ENCODE measurements at places on chromosomes 11 and 22. TPM values are rescaled to one million over a fixed set of nuclear protein-coding genes. Genes with fewer than 3 reads are reported as not detected.

The HEPHL1 gene
- not detected for total RNA-seq

The UBQLNL gene
- 0.46 TPM for total RNA-seq

- no peak overlapping the region for H3K4me3 ChIP-seq
- H3K27ac ChIP-seq, result no peak overlapping the region
- no peak for DNase-seq
- H3K4me1 ChIP-seq, result no peaks in the 10 kb centered on the region
Measured at GRCh38 chr11:79485694-79486093, 44.9 kb upstream of the TENM4 start.

- no peaks in the 10 kb centered on the region for H3K36me3 ChIP-seq
- H3K4me3 ChIP-seq, result no peak overlapping the region
- no peak for DNase-seq
- H3K27me3 ChIP-seq, result peaks cover 14% of the 10 kb centered on the region
- H3K27ac ChIP-seq, result no peak overlapping the region
Measured at GRCh38 chr11:33687733-33688479, 12.7 kb downstream of the C11orf91 start.

DNA sequence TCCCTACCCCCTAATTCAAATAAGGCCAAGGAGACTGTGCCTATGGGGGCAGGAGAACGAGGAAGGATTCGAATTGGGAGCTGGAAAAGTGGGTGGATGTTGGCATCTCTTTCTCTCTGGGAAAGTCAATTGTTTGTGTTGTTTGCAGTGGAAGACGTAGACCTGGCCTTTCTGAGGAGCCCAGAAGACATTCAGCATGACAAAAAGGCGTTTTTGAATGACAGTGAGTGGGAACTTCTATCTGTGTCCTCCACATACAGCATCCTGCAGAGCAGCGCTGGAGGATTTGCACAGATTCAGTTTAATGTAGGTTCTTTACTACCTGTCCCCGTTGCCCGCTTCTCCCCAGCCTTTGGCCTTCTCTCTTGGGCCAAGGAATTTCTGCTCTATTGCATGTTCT, 28.2 kb downstream of the HTR3B start:
- H3K27ac ChIP-seq, result no peak overlapping the region
- no peaks in the 10 kb centered on the region for H3K4me1 ChIP-seq
- no peaks in the 10 kb centered on the region for H3K36me3 ChIP-seq
- no peak for DNase-seq
- no peak overlapping the region for H3K4me3 ChIP-seq

GRCh38 chr11:29562183-29562582, 454.6 kb downstream of the KCNA4 start:
- no peak overlapping the region for H3K27ac ChIP-seq
- no peaks in the 10 kb centered on the region for H3K4me1 ChIP-seq
- H3K27me3 ChIP-seq, result no peaks in the 10 kb centered on the region
- H3K4me3 ChIP-seq, result no peak overlapping the region
- DNase-seq, result no peak
- H3K36me3 ChIP-seq, result no peaks in the 10 kb centered on the region

All from T-cell (primary cell).